Eye (tissue), 1 donor: ENCODE measurements at places on chromosomes 6 and 20.

DNA sequence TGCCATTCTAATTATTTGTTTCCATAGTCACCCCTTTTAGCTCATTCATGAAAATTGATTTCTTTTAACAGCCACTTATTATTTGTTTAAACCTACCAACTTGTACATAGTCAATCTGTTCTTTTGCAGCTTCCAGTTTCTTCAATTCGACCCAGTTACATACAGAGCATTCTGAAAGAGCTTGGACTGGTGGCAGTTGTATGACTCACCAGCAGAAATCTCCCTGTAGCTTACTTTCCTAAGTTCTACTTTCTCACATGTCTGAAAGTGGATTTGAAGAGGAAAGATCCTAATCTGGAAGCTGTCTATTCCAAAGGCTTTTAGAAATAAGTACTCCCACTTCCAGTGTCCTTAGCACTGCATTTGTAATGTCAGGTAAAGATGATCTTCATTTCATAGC, 447.9 kb downstream of the HTR1B start:
- peak; percentile 14 for DNase-seq

- peak; percentile 56 for DNase-seq
Measured at GRCh38 chr20:32559753-32560380, 25.3 kb downstream of the NOL4L start.

DNA sequence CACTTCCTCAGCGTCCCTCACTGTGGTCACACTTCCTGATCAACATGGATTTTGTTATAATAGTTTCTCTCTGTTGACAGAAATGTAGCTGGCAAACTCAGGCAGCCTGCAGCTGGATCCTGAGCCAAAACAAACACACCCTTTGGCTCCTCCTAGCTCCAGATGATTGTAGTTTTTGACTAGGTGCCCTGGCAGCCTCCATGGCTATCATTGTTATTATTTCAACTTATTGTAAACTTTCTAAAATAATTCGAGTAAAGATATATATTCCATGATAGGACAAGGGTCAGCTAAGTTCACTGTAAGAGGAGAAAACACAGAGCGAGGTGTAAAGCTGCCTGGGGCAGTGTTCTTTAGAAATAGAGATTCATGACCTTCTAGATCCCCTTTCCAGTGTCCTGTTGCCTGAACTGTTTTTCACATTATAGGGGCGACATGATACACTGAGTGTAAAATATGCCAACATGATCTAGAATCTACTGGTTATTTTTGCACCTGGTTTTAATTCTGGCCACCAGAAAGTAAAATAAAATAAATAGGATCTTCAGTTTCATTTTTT, 98.2 kb upstream of the HDGFL1 start:
- peak; percentile 71 for DNase-seq

GRCh38 chr20:10783707-10784553, 110.1 kb upstream of the JAG1 start:
- DNase-seq, result no peak

DNA sequence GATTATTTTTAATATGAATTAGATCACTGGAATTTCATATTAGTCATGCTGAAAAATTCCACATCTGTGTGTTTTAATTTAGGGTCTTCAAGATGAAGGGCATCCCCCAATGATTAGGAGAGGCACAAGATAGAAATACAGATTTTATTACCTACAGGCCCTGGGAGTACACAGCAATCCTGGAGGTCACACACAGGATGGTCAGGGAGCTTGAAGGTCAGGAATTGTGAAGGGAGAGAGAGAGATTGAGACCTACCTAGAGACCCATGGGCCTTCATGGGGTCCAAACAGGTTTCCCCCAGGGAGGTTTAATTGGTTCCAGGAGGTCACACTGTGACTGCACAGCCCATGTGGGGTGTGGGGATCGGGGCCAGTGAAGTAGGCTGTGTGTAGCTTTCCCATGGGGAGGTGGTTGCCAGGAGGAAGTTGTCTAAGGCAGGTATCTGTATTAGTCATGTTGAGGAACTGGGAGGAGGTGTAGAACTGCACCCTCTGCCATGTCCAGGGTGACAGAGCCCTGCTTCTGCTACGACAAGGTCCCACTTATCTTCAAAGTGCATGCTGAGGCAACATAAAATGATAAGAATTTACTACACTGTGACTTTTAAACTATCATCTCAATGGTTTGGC, 18.3 kb downstream of the SNX9 start:
- no peak for DNase-seq

- no peak for DNase-seq
Measured at GRCh38 chr6:127582777-127583462, 5.9 kb downstream of the C6orf58 start.

DNA sequence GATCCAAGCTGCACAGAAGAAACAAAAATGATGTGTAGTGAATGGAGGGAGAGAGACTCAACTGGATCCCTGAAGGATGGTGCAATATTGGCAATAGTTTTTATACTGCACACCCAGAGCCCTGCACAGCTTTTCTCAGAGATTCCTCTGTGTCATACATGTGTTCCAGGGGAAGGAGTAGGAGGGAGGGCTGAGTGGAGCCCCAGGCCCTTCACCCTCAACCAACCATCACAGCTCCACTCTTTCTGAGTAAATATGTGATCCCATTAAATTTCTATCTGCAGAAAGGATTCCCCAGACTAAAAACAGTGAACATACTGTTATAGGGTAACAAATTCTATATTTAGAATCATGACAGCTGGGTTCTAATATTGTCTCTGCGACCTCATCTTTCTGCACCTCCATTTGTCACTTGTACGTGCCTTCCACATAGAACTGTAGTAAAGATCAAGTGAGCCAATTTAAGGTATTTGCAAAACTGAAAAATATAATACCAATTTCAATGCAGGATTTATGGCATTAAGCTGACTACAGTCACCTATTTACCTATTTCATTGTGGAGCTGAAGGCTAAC, 421.4 kb upstream of the NRSN1 start:
- no peak for DNase-seq

DNA sequence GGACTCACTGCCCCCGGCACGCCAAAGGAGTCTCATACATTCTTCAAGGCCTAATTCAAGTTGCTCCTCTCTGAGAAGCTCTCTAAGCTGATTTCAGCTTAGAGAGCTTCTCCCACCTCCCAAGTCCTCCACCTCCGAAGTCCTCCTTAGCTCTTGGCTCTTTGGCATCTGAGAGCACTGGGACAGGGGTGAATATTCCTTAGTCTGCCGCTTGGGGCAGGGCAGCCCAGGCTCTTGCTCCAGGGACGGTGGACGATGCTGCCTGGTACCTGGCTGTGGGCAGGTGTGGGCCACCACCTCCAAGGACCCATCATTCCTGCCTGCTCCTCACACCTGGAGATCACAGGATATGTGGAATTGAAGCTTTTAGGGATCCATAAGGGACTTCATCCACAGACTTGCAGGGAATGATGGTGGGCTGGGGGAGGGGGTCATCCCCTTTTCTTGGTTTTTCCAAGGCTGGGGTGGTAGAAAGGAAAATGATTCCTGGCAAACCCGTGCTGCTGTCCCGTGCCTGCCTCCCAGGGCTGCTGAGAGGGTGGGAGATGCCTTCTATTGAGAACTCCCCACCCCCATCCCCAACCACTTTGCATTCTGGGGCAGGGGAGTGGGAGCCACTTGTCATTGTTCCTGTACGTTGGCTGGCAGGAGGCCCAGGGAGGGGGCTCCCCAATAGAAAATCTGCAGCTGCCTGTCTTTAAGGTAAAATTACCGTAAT, 57.4 kb downstream of the ARHGAP40 start:
- DNase-seq, result peak; percentile 61

DNA sequence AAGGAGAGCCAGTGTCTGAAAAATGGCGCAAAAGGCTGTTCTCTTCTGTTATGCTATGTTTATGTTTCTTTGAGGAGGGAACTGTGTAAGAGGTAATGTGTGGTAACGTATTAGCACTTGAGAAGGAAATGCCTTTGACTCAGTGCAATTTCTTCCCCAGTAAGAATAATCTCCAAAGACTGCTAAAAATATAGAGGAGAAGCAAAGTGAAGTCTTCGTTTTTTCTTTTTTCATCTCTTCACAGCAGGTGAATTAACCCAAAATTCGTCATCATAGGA, 47.1 kb upstream of the IFNGR1 start:
- no peak for DNase-seq

DNA sequence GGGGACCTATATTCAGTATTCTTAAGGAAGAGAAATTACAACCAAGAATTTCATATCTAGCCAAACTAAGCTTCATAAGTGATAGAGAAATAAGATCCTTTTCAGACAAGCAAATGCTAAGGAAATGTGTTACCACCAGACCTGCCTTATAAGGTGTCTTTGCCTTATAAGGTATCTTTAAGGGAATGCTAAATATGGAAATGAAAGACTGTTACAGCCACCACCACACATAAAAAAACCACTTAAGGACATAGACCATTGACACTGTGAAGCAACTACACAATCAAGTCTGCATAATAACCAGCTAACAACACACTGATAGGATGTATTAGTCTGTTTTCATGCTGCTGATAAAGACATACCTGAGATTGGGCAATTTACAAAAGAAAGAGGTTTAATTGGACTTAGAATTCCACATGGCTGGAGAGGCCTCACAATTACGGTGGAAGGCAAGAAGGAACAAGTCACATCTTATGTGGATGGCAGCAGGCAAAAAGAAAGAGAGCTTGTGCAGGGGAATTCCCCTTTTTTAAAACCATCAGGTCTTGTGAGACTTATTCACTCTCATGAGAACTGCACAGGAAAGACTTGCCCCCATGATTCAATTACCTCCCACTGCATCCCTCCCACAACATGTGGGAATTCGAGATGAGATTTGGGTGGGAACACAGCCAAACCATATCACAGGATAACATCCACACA, 119.2 kb upstream of the LAMA2 start:
- no peak for DNase-seq
